ENCODE measurements at places on chromosomes 4 and X. TPM values are rescaled to one million over a fixed set of nuclear protein-coding genes. Genes with fewer than 3 reads are reported as not detected.

DNA sequence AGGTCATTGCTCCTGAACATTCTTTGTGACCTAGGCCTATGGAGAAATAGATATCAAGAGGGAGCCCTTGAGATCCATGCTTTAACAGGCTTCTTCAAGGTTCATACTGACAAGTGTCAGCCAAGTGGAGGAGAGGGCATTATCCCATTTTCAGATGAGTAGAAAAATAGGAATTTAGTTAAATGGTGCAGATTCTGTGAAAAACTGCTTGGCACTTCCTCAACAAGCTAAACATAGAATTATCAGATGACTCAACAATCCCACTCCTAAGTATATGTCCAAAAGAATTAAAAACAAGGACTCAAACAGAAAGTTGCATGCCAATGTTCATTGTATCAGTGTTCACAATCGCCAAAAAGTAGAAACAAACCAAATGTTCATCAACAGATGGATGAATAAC is 43.8 kb upstream of the KCNIP4 start:
- no peak for DNase-seq

GRCh38 chrX:21375708-21376009 is 1.4 kb downstream of the CNKSR2 start:
- DNase-seq, result no peak

DNA sequence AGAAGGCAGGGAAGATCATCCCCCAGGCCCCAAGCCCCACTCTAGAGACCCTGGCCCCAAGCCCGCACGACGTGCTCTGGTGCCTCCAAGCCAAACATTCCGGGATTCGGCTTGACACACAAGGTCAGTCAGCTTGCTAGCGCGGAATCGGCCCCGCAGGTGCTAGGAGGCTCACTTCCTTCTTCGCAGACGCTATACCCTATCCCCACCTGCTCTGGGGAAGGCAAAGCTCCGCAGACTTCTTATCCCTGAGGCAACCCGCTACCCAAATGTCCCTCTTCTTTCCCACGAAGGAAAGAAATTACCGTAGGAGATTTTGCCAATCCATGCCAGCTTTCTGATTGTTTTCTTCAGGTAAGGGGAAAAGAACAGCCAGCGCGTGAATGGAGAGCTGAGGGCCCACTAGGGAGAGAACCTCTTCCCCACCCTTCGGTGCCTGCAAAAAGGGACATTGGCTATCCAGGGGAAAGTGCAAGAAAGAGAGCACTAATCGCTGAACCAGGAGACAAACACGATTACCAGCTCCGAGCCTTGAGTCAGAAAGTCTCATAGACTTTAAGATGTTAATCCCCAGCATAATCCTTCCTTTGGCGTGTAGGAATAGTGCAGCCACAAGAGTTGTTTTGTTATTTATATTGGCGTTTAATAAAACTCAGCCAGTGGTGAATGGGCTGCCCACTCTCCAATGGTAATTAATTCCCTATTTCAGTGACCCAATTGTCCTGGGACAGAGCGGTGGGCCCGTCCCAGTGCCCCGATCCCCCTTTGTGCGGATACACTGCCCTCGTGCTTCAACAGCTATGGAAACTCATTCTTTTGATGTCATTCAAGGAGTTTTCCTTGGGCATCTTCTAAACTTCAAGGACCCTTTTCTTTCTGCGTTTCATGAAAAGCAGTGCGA is 5.4 kb upstream of the NEUROG2 start:
- peak; percentile 14 for DNase-seq

DNA sequence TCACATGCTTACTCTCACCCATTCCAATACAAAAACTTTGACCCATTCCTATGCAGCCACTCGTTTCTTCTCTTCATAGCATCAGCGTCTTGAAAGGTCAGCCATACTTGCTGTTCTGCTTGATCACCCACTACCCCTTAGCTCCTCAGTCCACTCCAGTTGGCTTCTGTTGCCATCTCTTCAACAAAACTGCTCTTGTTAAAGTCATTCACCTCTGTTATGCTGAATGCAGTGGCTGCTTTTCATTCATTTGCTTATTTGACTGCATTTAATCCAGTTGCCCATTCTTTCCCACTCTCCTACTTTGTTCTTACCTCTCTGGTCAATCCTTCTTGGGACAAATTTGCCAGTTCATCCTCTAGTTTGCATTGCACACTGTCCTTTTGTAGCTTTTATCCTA is 24.9 kb downstream of the CEP135 start:
- DNase-seq, result no peak

DNA sequence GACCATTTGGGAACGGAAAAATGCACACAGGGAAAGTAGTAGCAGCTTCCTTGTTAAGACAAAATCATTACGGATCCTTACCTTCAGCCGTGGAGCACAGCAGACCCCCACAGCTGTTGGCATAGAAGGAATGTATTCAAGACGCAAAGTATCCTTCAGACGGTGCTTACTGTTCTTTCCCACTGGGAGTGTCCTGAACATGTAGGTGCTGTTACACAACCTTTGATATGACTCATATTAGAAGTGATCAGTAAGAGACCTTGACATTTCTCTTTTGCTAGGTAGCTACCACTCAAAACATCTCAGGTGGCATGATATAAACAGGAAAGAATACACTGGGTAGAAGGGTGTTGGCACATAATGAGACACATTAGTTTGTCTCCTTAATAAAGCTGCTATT is 154.0 kb upstream of the FMR1 start:
- no peak for DNase-seq

DNA sequence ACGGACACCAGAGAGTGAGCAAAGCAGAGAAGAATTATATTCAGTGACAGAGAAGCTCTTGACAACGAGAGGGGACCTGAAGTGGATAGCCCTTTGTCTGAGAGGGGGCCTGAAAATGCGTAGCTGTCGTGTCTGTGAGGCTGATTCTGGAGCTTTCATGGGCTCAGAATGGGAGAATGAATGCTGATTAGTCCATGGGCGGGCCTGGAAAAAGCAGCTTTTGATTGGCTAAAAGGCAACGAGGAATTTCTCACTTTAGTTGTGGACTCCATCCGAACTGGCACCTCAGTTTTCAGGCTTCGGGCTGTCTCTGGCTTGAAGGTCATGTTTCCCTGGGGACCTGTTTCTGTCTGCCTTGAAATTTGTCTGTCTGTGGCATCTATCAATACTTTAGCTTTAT is 487.1 kb downstream of the TECRL start:
- no peak for DNase-seq

DNA sequence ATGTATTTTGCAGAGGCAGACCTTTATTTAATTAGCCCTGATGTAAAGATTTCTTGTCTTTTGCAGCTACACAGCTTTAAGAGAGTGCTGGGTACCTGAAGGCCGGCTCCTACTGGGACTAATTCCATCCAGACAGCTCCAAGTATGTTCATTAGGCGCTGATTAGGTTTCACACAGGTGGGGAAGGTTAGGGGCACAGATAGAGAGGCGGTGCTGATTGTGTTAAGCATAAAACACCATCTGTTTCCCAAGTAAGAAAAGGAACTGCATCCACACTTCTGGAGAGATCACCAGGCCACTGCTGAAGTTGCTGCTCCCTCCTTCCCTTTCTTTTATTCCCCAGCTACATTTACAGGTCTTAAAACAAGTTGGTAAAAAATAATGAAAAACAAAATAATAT is 349.5 kb downstream of the ZIC3 start:
- no peak for DNase-seq

DNA sequence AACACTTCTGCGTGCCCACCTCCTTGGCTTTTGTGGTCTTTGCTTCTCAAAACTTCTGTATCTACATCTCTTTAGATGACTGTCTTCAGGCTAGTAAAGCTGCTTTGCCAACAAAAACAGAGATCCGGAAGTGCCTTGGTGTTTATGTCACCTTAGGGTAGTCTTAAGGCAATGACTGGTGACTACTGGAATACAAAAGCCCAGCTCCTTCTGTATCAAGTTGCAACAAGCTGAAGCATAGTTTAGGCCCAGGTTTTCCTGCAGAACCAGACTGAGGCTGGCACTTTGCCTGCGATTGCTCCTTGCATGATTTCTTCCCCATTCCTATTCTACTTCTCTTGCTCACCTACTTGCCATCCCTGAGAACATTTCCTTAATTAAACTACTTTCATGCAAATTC is 333.8 kb downstream of the DMD start:
- DNase-seq, result no peak

- DNase-seq, result no peak
These were observed 1.0 kb upstream of the MECP2 start for GRCh38 chrX:154098551-154098950.

DNA sequence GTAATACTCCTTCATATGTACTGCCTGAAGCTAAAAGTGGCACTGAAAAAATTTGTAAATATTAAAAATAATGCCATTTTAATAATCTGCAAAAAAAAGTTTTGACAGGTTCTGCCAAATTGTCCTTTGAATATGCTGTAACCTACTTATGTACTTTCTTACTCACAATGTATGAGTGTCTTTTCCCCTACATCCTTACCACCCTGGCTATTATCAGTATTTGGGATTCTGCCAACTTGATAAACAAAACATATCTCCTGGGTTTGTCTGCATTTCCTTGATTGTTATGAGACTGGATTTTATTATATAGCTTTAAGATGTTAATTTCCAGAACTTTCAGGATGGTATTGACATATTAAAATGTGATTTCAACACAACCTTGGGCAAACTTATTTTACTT is 187.9 kb downstream of the CHM start:
- DNase-seq, result no peak

- DNase-seq, result no peak
These were observed 26.7 kb downstream of the IRF2 start for GRCh38 chr4:184447664-184448063.

DNA sequence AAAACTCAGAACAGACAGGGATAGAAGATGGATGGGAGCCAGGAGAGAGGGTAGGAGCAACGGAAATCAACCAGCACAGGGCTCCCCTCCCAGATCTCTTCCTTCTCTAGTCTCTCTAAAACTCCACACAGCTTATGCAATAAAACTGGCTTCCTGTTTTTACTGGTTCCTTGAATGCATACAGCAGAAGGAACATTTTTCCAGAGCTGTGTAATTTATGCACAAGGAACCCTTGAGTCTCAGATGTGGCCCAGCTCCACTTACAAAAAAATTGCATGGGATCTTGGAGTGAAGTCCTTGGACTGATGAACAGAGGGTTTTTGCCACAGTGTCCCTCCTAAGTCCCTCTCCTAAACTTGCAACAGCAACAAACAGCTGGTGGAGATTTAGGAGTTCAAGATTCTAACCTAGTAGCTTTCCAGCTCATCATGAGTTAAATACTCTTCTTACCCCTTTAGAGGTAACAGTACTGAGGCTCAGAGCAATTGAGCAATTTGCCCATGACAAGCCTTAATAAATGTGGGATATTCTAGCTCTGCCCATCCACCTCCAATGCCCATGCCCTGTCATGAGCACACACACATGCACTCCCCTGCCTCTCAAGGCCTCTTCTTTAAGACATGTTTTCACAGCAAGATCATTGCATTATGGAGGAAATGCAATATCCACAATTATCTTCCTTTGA is 18.4 kb upstream of the CC2D2A start:
- DNase-seq, result no peak

- no peak for DNase-seq
These were observed 159.2 kb downstream of the FAM13A start for GRCh38 chr4:88897752-88898151.

DNA sequence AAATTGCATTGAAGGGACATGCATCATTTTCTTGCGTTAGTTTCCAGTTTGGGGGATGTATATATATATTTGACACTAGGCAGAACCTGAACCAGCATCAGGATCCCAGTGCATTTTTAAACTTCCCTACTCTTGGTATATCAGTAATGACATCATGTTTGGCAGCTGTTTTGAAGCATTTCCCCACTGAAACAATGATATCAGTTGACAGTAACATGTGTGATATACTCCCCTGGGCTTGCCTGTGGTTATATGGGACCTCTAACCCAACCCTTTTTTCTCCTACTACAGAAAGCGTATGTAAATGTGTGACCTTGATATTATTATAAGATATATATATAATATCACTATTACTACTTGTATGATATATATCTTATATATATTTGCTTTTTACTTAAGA is 225.9 kb upstream of the CASK start:
- no peak for DNase-seq

DNA sequence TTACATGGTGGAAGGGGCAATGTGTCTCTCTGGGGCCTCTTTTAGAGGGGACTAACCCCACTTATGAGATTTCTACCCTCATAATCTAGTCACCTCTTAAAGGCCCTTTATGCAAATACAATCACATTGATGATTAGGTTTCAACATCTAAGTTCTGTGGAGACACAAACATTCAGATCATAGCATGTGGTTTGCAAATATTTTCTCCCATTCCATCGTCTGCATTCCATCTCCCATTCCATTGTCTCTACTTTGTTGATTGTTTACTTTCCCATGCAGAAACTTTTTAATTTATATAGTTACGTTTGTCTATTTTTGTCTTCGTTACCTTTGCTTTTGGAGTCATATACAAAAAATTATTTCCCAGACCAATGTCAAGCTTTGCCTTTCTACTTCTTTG is 927.5 kb upstream of the INTU start:
- no peak for DNase-seq

DNA sequence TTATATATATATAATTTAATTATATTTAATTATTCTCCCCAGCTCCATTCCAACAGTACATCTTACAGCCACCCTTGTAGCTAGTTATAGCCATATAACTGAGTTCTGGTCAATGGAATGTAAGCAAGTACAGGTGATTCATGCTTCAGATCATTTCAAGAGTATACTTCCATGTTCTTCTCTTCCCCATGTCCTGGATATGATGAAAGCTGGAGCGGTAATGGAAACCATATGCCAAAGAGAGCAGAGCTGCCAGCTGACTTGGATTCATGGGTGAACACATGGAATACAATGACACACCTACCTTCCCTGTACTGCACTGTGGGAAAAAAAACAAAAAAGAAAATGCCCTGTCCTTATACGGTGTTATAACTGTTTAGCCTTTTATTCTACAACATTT is 17.5 kb upstream of the CORIN start:
- no peak for DNase-seq

DNA sequence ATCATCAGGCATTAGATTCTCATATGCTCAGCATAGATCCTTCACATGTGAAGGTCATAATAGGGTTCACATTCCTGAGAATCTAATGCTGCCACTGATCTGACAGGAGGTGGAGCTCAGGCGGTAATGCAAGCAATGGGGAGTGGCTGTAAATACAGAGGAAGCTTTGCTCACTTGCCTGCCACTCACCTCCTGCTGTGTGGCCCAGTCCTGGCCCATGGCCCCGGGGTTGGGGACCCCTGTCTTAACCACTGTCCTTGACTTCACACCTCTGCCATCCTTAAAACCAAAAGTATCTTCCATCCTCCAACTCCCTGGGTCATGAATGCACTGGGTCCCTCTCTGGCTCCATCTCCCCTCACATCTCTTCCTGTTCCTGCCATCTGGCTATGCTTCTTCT is 129.1 kb downstream of the HMX1 start:
- no peak for DNase-seq

DNA sequence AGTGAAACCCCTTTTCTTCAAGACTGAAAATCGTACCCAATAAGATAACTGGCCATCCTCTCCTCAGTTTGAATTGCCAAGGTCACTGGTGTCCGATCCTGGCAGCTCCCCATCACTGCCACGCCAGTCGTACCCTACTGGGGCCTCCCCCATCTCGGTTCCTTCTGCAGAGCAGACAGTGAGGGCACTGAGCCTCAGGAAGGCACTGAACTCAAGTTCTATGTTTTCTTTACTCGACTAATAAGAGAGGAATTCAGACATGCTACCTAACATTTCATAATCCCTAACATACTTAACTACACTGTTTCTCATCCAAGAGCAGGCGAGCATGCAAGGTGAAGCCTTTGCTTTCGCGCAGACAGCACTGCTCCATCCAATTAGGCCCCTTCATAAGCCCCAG is 23.4 kb downstream of the ZFYVE28 start:
- DNase-seq, result no peak

AMBN gene
- total RNA-seq, result not detected

OR13H1 gene
- not detected for total RNA-seq

F8A2 gene
- not detected for total RNA-seq

SPANXN3 gene
- not detected for total RNA-seq

SHROOM2 gene
- total RNA-seq, result not detected

WNK3 gene
- 0.45 TPM for total RNA-seq

CFAP99 gene
- total RNA-seq, result not detected
